ENCODE measurements at places on chromosomes 13 and 19.

GRCh38 chr19:55455576-55456235, 5.7 kb downstream of the ISOC2 start:
- DNase-seq, result no peak

DNA sequence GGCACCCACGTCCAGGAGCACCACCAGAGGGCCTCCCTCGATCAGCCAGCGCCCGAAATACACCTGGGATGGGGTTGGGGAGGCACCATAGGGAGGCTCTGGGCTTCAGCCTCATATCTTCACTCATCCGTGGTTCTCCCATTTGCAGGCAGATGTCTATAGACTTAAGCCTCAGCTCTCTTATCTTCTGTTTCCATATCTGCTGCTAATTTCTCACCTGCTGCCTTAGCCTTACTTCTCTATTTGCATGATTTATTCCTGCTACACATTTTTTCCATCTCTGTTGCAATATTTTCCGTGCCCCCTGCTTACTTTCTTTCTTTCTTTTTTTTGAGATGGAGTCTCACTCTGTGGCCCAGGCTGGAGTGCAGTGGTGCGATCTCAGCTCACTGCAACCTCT, 5.8 kb downstream of the GYS1 start:
- no peak for DNase-seq

GRCh38 chr19:38370299-38370698, 4.1 kb upstream of the PSMD8 start:
- no peak for DNase-seq

GRCh38 chr13:78012046-78012445, 93.4 kb upstream of the EDNRB start:
- no peak for DNase-seq

GRCh38 chr19:34639491-34640085, 37.4 kb downstream of the SCGB2B2 start:
- peak; percentile 49 for DNase-seq

GRCh38 chr13:113093580-113094409, 11.8 kb upstream of the F7 start:
- DNase-seq, result no peak

DNA sequence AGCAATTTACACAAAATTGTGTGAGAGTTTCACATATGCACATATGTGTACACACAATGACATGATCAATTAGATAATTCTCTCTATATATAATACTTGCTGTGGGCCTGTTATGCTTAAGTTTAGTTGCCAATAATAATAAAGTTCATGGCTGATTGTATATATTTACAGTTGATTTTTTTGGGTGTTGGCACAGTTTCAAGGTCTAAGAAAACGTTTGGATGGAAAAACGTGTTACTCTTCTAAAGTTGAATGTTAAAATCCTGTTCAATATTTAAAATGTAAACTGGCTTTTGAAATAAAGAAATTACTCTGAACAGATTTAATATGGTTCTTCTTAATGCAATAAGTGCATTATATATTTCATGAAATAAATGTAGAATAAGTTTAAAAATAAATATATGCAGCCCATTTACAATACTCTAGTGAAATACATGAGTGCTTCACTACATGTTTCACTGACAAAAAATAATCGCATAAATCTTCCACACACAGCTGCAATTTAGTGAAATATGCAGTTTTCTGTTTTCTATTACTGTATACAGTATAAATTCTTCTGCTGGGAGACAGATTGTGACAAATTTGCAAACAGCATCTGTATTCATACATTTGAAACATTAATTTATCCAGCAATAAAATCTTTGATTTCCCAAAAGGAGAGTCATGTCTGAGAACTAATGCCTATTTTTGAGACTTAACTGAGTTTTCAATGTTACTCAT, 586.9 kb upstream of the KLHL1 start:
- no peak for DNase-seq

- no peak for DNase-seq
These were observed 298.8 kb downstream of the NDFIP2 start for GRCh38 chr13:79779761-79780160.

DNA sequence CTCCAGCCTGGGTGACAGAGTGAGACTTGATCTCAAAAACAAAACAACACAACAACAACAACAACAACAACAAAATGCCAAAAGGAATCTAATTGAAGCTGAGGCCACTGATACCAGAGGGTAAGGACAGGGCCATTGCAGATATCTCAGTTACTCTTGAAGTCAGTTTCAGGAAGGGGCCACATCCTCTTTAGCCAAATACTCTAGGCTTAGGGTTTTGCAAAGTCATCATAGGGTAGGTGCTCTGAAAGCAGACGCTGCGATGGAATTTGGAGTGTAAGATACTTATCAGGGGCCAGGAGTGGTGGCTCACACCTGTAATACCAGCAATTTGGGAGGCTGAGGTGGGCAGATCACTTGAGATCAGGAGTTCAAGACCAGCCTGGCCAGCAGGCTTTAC, 46.6 kb upstream of the UBAC2 start:
- DNase-seq, result no peak

- DNase-seq, result peak; percentile 99
These were observed 10.4 kb downstream of the ATP4B start for GRCh38 chr13:113647351-113648215.

GRCh38 chr13:113607056-113607888, 22.7 kb downstream of the TFDP1 start:
- DNase-seq, result no peak

DNA sequence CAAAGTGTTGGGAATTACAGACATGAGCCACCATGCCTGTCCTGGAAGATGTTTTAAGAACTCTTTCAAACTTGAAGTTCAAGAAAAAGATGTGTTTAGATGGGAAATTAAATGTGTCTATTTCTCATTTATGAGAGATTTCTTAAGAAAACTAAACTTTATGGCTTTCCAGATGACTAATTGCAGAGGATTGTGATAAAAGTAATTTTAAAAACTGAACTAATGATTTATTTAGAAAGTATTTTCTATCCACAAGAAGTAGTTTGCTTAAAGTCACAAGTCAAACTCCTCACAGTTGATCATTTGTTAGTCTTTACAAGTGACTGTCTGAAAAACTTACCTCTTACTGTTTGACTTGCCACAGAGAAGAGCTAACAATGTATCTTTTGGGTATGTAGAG, 89.6 kb upstream of the SPRY2 start:
- DNase-seq, result no peak

DNA sequence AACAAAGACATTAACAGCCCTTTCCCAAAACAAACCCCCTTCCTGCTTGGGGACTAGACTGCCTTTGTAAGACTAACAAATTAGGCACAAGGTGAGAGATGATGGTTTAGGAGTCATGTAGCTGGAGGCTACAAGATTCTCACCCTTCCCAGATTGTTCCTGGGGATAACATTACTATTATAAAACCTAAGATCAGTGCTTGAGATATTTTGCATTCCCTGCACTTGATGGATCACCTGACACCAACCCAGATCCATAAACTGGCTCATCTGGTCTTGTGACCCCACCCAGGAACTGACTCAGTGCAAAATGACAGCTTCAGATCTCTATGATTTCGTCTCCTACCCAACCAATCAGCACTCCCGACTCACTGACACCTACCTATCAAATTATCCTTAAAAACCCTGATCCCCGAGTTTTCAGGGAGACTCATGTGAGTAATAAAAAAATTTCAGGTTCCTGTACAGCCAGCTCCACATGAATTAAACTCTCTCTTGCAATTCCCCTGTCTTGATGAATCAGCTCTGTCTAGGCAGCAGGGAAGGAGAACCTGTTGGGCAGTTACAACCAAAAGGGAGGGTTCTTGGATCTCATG, 2.4 kb upstream of the ZNF616 start:
- DNase-seq, result no peak

All from NCI-H774 (cell line).